ENCODE measurements at places on chromosomes 6 and 20. TPM values are rescaled to one million over a fixed set of nuclear protein-coding genes. Genes with fewer than 3 reads are reported as not detected.

THBD gene
- total RNA-seq, result 18.0 TPM

TREM1 gene
- total RNA-seq, result 2.0 TPM

ABHD16B gene
- not detected for total RNA-seq

KIF13A gene
- total RNA-seq, result 25.5 TPM

Measured in RPMI7951 (cell line).